ENCODE measurements at places on chromosomes 1 and 21.

DNA sequence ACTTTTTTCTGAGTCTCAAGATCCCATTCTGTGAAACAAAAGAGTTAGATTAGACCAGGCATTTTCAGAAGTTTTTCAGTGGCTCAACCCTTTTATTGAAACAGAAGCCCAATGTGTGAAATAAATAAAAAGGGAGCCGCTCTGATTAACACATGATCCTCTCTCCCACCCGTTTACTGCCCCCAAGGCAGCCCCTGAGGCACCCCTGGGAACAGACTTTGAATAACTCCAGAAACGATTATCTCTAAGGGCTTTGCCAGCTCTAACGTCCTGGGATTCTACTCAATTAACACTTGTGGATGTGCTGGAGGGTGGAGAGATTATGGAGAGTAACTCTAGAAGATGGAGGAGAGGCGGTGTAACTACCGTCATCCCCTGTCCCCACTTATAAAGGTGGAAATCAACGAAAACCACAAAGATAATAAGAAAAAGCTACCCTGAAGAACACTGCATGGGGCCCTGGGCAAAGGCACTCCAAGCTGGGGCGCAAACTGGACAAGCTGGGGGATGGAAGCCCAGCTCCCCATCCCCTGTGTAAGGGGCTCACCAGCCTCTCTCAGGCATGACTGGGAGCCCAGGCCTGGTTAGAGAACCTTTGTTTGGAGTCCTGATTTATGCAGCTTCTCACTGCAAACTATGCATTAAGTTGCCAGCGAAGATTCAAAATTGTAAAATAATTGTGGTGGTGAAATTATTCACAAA, 39.0 kb upstream of the GRIK3 start:
- DNase-seq = no peak

DNA sequence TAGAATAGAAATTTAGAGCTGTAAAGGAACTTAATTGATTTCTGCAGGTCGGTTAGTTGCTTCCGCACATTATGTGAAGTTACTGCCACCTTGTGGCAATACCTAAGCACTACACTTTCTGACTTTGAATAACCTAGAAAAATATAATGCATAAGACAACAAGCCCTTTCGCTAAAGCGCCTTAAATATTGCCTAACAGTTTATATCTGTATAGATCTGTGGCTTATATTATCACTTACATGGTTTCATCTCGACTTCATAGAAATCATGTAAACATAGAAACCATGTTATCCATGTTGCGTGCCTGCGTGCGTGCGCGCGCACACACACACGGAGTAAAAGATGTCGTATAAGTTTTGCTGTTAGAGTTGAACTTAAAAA, 10.9 kb upstream of the IFI16 start:
- peak; percentile 24 for DNase-seq

DNA sequence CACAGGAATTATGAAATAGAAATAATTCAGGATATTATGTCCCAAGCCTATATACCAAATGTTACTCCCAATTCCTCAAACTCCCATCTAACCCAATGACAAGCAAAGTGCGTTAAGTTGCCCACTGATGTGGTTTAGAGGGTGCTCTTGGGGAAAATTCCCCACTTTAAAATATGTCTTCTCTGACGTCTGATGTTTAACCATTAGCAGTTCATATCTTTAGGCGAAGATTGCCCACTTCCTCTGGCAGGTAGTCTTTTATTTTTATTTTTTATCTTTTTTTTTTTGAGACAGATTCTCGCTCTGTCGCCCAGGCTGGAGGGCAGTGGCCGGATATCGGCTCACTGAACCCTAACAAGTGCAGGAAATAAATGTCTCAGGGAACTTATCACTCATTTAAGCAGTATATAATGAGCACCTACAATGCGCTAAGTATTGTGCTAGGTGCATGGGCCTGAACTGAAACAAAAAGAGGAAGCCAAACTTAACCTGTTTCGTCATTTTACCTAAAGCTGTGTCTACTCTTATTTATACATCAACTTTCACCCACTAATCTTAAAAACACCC, 1.3 kb upstream of the LYST start:
- peak; percentile 29 for DNase-seq

DNA sequence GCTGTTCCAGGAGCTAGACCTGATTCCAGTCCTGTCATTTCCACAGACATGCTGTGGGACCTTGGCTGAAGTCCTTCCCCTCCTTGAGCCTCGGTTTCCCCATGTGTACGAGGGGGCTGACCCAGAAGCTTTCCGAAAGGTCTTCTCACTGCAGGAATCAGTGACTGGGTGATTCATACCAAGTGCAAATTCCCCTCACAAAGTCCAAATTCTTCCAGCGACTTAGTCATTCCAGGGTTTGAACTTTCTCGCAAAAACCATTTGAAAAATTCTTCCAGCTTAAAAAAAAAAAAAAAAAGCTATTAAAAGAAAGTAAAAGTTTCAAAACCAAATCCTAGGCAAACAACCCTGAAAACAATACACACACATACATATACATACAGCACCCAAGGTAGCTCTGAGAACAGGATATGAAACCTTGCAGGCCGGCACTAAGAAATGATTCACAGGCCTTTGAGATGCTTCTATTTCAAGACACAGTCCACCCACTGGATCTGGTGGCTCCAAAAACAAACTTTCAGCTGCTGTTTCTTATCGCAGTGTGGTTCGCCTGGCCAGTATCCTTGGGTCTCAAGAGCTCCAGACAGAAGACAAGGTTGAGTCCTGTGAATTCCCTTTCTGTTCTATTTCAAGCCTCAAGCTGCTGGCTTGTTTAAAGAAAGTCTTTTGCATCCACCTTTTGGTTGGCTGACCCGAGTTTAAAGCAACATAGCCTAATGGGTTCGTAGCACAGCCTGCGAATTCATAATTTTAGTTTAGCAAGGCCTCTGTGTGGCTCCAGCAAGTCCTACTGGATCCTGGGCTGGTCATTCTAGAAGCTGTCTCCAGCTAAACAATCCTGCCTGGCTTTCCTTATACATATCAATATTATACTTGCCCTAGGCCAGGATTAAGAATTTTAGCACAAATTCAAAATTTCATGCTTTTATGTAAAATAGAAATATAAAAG, 18.0 kb upstream of the ID3 start:
- no peak for DNase-seq

DNA sequence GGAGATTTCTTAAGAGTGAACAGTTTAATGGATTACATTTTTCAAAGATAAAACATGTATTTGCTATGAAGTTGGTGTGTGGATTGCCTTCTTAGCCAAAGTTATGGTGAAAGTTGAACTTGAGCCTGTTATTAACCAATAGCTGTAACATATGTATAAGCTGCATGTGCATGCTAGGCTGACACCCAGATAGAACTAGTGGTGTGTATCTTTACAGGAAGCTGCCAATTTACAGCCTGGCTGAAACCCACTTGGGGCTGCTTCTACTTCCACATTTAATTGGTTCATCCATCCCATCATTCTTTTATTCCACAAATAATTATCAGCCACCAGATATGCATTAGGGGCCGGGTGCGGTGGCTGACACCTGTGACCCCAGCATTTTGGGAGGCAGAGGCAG, 3.3 kb downstream of the PLA2G5 start:
- DNase-seq = no peak

DNA sequence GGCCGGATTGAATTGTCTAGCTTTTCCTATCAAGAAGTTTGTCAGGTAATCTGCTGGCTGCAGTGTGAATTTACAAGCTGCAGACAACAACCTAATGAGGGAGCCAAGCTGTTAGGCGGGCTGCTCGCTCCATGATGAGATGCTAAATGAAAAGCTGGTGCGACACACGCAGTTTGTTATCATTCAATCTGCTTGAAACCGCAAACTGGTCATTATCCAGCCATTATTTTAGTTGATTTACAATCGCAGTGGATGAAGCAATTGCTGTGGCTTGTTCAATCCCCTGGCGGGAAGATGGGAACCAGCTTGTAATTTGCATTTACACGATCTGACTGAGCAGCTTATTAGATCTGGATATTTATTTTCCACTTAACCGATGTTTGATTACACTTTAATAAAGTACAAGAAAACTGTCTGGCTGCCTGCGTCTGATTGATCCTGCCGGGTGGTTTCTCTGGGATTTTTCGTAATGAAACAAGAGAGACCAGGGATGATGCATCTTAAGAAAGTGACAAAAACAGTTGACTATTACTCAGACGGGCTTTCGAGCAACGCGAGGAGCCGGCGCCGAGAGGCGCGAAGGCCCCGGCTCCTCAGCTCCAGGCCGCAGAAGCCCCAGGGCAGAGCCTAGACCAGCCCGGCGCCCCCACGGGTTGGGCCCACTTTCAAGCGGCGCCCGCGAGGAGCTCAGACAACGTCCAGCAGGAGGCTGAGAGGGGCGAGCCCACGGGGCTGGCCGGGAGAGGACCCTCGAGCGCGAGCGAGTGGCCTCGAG, 118.0 kb upstream of the BARHL2 start:
- DNase-seq = no peak

DNA sequence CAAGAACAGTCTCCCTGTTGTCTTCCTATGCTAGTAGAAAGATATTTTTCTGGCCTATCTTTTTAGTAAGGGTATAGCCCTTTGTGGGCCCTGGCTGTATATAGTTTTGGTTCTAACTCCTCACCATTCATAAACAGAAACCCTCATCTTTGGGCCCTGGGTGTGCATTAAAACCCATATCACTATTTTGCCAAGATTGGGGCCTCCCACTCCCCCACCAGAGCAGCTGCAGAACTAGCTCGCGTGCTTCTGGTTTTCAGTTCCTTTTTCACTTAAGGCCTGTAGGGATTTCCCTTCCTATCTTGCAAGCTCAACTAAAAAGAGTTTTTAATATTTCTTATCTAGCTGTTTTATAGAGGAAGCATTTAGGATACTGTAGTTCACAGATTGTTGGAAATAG, 106.4 kb downstream of the RGL1 start:
- DNase-seq = no peak

DNA sequence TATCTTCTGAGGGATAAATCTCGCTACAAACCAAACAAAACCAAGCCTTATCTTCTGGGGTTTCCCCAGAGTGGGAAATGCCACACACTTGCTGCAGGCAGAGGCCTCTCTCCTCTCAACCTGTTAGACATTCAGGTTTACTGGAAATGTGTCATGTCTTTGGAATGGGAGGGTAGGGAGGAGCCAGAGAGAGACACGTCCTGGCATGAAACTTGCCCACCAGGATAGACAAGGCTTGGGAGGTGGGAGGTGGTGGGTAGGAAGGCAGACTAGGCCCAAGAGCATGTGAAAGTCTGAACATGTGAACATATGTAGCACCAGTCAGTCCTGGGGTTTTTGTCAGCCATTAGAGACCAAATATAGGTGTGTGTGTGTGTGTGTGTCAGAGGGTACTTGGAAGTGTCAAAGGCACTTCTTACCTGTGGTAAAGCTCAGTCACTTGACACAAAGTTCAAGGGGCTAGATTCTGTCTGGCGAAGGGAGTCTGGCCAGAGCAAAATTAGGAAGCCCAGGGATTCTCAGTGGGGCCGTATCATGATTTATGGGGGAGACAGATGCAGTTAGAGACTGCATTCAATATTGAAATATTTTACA, 32.4 kb upstream of the PIGC start:
- DNase-seq = no peak

- DNase-seq = no peak
Measured at GRCh38 chr1:235018720-235019444, 109.8 kb downstream of the TOMM20 start.

- no peak for DNase-seq
Measured at GRCh38 chr1:241447031-241447644, 72.4 kb downstream of the FH start.

- no peak for DNase-seq
Measured at GRCh38 chr1:14067711-14068110, 367.7 kb downstream of the PRDM2 start.

- DNase-seq = no peak
Measured at GRCh38 chr21:43600642-43601402, 58.5 kb downstream of the HSF2BP start.

- DNase-seq = no peak
Measured at GRCh38 chr1:59690171-59690930, 124.4 kb upstream of the HOOK1 start.

DNA sequence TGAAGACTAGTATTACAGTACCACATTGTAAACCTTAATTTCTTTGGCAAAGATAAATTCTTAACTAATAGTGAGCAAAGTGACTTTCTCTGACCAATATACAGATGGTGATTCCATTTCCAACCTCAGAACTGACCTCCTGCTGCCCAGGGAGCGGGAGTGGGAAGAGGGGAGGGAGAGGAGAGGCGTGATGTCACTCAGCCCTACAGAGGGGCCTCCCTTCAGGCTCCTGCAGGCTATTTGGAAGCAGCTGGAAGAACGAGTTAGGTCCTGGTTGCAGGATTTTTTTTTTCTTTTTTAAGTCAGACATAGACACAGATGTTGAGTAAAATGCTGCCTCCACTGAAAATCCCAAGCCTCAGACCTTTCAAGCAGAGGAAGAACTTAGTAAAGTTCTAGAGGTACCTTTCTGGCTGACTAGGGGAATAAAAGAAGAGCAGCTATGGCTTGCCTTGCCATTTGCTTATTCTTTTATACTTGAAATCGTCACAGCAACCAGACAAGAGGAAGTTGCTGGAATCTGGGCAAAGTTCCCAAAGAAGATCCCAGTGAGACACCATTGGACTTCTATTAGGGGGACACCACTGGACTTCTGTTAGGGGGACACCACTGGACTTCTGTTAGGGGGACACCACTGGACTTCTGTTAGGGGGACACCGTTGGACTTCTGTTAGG, 54.5 kb downstream of the EXO1 start:
- DNase-seq = no peak

DNA sequence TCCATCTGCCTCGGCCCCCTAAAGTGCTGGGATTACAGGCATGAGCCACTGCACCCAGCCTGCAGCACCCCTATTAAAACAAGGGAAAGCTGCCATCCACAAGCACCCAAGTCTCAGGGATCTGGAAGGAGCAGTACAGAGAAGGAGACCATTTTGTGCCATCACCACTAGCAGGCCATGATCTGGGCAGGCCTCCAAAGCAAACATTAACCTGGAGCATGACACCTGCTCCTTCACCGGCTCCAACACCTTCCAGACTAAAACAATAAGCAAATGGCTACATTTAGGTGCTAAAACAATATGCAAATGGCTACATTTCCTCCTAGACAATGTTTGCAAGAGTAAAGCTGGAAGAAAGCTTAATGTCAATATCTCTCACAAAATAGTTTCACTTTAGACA, 16.7 kb downstream of the MEAF6 start:
- DNase-seq = no peak

DNA sequence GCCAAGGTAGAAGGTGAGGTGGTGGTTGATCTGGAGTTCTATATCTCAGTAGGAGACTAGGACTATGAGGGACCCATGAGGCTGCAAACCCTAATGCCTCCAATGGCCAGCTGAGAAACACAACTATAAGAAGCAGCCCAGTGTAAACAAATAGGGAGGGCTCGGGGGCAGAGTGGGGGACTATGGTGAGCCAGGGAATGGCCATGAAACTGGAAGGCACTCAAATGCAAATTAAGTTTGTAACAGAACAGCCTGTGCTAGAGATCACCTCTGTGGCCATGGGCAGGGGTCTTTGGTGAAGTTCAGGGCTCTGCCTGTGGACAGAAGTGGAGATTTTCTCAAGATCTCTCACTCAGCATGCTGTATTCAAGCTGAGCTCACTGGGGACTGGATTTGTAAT, 187.1 kb downstream of the GRIK3 start:
- DNase-seq = no peak

DNA sequence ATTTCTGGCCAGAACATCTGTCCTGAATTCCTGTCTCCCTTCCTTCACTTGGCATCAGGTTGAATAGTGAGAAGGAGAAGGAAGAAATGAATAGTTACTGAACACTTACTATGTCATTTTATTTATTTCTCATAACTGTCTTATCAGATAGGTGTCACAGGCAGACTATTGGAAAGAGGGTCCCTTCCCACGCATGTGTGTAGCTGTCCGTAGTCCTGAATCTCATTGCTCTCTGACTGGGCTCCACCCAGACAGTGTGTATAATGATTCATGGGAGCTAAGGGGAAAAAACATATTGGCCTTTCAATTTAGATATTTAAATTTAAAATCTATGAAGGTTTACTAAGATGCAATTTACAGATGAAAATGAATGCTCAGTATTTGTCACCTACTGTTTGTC, 86.1 kb downstream of the OMA1 start:
- no peak for DNase-seq

Measured in stimulated activated CD8-positive, alpha-beta memory T cell treated with anti-CD3 and anti-CD28 coated beads, Interleukin-12 subunit alpha, Interleukin-12 subunit beta, amount 100 ng/mL, for 1 hour (primary cell).